HFFc6 (cell line): ENCODE measurements at places on chromosomes 11 and 22. TPM values are rescaled to one million over a fixed set of nuclear protein-coding genes. Genes with fewer than 3 reads are reported as not detected.
A peak's percentile ranks its signal among the peaks of the same experiment; 100 is the strongest.

LIF gene
- 0.46 to 0.90 TPM (median 0.86 TPM) in 3 replicates for total RNA-seq

FAR1 gene
- total RNA-seq: 46.2 to 55.5 TPM (median 50.7 TPM) in 3 replicates

SMC1B gene
- not detected in 3 replicates for total RNA-seq

SCGB1C1 gene
- not detected in 2 replicates for total RNA-seq

GRCh38 chr11:67409781-67410368, 5.6 kb upstream of the CARNS1 start:
- no peaks in the 10 kb centered on the region for H3K36me3 ChIP-seq
- DNase-seq: no peak
- H3K27ac ChIP-seq: no peak overlapping the region
- no peaks in the 10 kb centered on the region for H3K4me1 ChIP-seq

DNA sequence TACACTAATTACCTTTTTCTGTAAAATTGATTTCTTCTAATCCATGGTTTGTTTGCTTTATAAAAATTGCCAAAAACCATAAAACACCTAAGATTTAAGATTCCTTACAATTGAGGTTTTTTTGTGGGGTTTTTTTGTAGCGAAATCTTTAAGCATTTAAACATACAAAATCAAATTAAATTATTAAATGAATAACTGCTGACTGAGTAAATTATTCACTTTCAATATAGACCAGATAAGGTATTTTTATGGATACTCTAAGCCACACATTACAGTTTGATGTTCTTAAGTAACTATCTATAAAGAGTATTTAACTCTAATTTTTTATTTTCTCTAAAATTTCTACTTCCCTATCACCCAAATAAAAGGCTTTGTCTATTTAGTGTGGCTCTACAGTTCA, 55.5 kb downstream of the PIK3C2A start:
- H3K4me1 ChIP-seq: peaks cover 4% of the 10 kb centered on the region; the same call in 1 of the 2 replicates
- H3K27ac ChIP-seq: no peak overlapping the region
- DNase-seq: no peak
- no peak overlapping the region for H3K4me3 ChIP-seq
- H3K36me3 ChIP-seq: peaks cover 13% of the 10 kb centered on the region
- H3K27me3 ChIP-seq: 0 out of 2 replicates have a peak, but pooled peaks cover 2% of the 10 kb centered on the region

DNA sequence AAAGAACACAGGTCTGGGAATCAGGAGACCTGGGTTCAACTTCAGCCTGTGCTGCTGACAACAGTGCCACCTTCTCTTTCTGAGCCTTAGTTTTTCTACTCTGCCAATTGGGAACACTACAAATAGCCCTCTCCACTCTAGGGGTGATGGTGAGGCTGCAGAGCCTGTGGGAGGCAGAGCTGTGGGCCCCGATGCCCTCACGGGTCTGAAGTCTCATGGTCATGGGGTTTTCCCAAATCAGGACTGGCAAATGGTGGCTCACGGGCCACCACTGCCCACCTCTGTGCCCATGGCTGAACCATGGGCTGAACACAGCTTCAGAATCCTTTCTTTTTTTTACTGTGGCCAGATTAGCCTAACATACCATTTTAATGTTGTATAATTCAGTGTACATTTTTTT, 19.8 kb downstream of the SYNGR1 start:
- H3K4me3 ChIP-seq: no peak overlapping the region
- no peaks in the 10 kb centered on the region; the same call in 1 of the 2 replicates for H3K27me3 ChIP-seq
- H3K36me3 ChIP-seq: no peaks in the 10 kb centered on the region
- H3K4me1 ChIP-seq: peaks cover 8% of the 10 kb centered on the region; the same call in 1 of the 2 replicates
- H3K27ac ChIP-seq: no peak overlapping the region

DNA sequence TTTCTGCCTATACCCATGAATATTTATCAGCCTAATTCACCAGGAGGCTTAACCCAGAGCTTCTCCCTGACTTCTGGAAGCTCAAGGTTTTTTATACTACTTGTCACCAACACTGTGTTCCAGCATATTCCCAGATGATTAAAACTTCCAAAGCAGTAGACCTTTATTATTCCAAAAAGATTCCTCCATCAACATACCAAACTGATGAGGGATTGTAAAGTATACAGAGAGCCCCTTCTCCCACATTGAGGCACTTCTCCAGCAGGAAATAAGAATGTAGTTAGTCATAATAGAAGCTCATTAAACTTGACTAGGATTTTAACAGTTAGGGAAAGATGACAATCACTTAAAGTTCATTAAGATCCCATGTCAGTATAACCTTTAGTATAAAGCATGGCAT, 51.4 kb upstream of the CEP126 start:
- H3K4me1 ChIP-seq: peaks cover 75% of the 10 kb centered on the region
- peaks cover 11% of the 10 kb centered on the region for H3K36me3 ChIP-seq
- H3K4me3 ChIP-seq: peak overlapping the region; percentile 25; the same call in 1 of the 2 replicates
- no peaks in the 10 kb centered on the region for H3K27me3 ChIP-seq
- peak; percentile 55 for DNase-seq
- H3K27ac ChIP-seq: peak overlapping the region; percentile 64

GRCh38 chr11:3227568-3228444, 4.4 kb downstream of the MRGPRE start:
- peaks cover 13% of the 10 kb centered on the region; the same call in 1 of the 2 replicates for H3K4me1 ChIP-seq
- H3K27me3 ChIP-seq: peaks cover 15% of the 10 kb centered on the region
- no peak for DNase-seq
- no peak overlapping the region for H3K27ac ChIP-seq

DNA sequence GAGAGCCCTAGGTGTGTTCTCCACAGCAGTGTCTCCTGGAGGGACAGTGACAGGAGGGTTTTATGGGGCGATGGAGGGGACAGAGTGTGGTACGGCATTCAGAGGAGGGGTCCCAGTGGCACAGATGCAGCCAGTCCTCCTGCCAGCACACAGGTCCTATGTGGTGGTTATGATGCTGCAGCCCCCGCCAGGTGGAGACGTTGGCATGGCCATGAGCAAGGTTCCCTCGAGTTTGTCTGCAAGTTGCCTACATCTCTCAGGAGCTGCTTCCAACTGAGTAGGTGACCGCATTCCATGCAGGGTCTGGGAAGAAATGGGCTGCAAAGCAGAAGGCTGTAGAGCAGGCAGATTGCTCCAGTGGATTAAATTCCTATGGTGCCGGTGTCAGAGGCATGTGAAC, 646.0 kb downstream of the TBC1D22A start:
- DNase-seq: no peak
- no peak overlapping the region for H3K4me3 ChIP-seq
- no peak overlapping the region for H3K27ac ChIP-seq

- no peak overlapping the region for H3K4me3 ChIP-seq
- no peak overlapping the region for H3K27ac ChIP-seq
- H3K36me3 ChIP-seq: peaks cover 27% of the 10 kb centered on the region
These were observed 32.5 kb upstream of the RASL10A start for GRCh38 chr22:29348041-29348440.

DNA sequence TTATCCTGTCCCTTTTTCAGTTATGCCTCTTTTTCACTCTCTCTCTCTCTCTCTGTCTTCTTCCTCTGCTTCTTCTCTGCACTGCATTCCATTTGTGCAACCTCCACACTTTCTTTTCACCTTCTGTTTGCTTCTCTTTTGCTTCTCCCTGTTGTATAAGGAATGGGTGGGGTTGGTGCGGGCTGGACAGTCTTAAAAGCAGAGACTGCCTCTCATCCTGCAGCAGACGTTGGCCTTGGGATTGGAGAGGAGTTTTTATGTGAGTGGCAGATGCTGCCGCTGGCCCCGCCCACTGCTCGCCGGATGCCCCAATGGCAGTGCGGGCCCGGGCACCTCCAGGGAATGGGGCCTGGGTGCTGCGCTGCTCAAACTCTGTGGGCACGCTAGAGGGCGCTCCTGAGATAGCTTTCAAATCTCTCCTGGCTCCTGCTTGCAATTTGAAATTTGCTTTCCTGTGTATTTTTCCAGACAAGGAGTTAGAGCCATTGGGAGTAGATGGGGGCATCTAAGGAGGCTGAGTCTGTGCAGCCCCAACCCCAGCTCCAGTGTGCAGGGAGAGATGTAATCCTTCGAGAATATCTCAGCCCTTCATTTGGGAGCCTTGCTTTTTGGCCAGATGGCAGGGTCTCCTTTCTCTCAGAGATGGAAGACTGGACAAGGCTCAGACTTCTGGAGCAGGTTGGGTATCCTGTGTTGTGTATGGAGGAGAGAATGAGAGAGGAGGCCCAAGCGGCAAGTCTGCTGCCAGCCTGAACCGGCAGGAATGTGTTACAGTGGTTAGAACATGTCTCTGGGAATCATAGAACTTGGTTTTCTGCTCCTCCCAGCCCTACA, 81.2 kb downstream of the GRAMD1B start:
- H3K27me3 ChIP-seq: no peaks in the 10 kb centered on the region
- H3K27ac ChIP-seq: peak overlapping the region; percentile 75
- peak overlapping the region; percentile 71 for H3K4me3 ChIP-seq
- peak; percentile 92 for DNase-seq
